ENCODE measurements at places on chromosomes 16 and 17.

GRCh38 chr17:56389356-56389755 is 204.1 kb upstream of the NOG start:
- DNase-seq, result no peak

DNA sequence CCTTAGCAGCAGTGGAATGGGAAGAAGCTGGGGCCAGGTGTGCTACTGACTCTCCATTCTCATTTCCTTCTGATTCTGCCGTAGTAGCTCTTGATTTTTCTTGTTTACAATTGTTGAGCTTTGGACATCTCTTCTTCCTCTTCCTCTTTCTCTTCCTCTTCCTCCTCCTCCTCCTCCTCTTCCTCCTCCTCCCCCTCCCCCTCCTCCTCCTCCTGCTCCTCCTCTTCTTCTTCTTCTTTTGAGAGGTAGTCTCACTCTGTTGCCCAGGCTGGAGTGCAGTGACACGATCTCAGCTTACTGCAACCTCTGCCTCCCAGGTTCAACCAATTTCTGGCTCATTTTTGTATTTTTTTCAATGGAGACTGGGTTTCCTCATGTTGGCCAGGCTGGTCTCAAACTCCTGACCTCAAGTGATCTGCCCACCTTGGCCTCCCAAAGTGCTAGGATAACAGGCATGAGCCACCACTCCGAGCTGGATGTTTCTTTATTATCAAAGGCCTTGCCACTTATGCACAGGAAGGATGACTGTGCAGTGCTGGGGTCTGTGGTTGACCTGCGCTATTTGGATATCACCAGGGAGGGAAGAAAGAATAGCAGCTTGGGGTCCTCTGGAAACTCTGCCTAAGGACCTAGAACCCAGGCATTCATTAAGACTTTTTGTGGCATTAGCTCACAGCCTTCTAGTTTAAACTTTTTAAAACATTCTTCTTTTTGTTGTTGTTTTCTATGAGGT is 127.8 kb upstream of the KCNJ16 start:
- no peak for DNase-seq

DNA sequence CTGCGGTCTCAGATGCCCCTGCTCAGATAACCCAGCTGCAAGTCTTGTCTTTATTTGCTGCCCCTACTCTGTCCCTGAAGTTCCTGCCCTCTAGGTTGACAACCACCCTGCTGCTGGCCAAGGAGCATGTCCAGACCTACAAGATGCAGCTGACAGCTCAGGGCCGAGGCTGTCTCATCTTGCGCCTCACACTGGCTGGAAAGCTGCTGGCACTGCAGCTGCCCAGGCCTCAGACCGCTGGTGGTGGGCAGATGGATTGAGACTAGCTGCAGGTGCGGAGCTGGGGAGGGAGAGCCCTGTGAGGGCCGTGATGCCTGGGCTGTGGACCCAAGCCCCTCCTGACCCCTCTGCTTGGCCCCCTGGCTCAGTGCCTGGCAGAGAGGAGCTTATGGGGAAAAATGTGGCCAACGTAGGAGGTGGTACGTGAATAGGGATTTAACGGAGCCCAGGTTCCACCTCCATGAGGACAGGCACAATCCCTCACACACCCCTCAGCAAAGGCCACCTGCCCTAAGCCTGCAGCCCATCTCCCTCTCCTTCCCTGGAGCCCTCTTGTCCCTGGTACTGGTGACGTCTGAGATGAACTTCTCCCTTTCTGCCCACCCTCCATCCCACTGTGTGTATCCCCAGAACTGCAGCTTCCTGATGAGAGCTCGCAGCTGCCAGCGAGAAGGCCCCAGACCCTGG is 8.3 kb upstream of the GALK1 start:
- no peak for DNase-seq

DNA sequence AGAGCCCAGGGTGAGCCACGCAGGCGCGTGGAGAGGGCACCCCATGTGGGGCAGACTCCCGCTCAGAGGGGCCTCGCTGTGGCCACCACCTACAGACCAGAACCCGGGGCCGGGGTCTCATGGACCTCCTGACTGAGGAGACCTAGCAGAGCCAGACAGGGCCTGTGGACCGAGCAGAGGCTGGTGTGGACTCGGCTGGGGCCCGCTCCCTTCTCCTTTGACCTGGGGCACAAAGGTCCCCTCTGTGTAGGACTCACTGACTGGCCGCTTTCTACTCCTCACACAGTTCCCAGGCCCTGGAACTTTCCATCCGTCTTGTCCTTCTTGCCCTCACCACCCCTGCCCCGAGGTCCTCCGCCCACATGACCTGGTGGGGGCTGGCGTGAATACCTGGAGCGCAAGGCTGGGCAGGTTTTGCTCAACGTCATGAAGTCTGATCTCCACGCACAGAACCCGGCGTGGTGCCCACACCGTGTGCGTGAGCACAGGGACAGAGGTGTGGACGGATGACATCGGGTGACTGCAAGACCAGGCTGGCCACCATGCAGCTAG is 44.7 kb upstream of the ACSF3 start:
- DNase-seq, result no peak
